ENCODE measurements at places on chromosomes 4 and X. TPM values are rescaled to one million over a fixed set of nuclear protein-coding genes. Genes with fewer than 3 reads are reported as not detected.

DNA sequence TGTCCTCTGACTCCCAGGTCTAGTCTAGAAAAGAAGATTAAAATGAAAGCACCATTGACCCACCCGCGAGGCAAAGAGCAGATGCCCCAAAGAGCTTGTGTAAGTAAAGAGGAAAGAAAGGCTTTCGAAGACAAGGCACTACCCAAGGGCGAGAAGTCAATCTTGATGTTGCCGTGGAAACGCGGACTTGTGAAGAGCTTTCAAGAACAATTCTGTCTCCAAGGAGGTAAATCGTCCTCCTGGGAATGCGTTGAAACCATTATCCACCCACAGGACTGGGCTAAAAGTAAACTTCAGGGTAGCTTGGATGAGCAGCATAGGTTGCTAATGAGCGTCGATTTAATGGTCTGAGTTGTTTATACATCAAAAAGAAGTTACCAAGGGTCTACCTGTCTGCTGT is 189.3 kb downstream of the DHRSX start:
- DNase-seq: no peak

GRCh38 chrX:53284684-53285447 is 3.5 kb upstream of the IQSEC2 start:
- DNase-seq: peak; percentile 78

DNA sequence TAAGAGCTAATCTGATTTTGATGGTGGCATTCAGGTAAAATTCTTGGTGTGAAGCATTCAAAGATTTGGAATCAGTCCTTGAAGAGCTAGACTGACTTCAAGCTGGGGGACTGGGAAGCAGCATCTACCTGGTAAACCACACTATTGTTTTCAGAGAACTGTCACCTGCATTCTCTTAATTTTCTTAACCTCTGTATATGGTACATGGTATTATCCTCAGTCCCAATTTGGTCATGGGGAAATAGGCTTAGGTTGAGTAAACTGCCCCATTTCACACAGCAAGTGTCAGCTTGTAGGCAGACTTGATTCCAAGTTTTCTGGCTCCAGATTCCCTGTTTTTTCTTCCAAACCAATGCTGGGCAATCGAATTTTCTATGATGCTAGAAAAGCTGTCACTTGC is 104.4 kb downstream of the CHRNA9 start:
- no peak for DNase-seq

DNA sequence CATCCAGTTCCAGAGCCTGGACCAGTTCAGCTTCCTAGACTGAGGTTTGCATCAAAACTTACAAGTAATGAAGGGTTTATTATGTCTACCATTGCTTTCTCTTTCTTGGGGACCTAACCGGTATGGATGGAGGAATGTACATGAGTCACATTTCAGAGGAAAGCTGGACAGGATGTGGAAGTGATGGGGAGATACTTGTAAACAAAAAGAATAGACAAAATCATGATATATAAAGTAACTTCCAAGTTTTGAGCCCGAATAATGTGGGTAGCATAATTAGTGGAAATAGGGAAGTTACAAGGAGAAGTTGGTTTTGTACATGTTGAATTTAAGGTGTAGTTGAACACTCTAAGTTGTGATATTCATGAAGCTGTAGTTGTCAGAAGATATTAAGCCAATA is 15.0 kb downstream of the FNIP2 start:
- no peak for DNase-seq

SPP1 gene
- total RNA-seq: 19.3 TPM

DNA sequence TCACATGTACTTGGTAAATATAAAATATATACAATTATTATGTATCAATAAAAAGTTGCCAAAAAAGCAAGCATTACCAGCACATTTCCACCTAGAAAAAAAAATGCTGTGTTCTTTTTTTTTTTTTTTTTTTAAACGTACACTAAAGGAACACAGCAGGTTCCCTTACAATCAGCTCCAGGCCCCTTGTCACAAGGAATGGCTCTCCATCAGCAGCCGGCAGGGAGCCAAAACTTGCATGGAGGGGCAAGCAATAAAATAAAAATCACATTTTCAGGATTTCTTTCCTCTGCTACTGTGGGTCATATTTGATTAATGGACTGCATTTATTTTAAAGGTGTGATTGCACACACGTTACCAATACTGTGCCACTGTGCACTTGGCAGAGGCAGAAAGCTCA is 460.3 kb downstream of the GPAT3 start:
- no peak for DNase-seq

GRCh38 chrX:46662188-46662958 is 88.8 kb downstream of the CHST7 start:
- no peak for DNase-seq

AMTN gene
- total RNA-seq: not detected

DNA sequence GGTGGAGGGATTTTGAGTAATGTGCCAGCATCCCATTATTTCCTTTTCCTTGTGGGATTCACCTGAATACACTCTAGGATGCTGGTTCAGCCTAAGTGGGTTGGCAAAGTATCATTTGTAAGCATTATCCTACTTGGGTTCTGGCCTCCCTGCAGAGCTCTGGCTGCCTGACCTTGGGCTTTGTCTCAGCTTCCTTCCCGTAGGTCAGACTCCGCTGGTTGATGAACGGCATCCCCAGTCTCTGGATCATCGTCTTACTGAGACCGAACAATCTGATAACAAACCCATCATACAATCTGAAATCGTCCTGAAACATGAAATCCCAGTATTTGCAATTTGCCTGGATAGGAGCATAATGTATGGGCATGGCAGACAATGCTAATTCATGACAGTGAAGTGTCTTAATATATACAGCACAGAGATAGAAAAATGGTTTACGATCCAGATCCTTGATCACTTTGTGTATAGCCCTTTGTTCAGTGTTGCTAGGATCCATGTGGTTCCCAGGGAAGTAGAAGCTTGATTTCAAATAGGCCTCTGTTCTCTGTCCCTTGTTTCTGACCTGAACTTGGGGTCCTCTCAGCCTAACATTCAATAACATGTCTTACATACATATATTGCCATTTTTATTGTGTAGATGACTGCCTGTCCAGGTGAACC is 5.5 kb downstream of the MID2 start:
- DNase-seq: no peak

DNA sequence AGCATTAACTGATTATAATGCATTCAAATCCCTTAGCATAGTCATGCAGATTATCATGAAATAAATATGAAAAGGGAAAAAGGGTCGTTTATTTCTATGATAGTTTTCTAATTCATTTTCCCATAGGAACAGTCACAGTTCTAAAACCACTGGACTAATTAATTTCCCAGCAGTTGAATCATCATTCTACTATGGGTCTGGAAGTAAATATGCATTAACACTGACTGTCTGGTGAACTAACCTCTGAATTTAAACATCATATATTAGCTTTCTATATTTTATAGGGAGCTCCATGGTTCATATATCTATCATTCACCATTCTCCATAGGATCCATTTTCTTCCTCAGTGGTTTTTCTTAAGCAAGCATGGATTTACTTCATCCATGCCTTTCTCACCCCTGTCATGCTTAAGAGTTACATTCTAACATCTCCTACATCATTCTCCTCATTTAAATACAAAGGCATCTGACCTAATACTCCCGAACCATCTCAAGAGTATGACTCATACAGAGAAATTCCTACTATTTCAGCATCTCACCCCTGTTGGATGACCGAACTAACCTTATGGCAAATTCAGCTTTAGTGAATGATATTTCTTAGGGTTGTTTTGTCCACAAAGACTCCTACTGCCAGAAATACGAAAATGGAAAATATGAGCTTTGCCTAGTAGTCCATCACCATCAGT is 198.7 kb upstream of the ADAMTS3 start:
- DNase-seq: no peak

REELD1 gene
- not detected for total RNA-seq

MTMR8 gene
- 8.0 TPM for total RNA-seq

DNA sequence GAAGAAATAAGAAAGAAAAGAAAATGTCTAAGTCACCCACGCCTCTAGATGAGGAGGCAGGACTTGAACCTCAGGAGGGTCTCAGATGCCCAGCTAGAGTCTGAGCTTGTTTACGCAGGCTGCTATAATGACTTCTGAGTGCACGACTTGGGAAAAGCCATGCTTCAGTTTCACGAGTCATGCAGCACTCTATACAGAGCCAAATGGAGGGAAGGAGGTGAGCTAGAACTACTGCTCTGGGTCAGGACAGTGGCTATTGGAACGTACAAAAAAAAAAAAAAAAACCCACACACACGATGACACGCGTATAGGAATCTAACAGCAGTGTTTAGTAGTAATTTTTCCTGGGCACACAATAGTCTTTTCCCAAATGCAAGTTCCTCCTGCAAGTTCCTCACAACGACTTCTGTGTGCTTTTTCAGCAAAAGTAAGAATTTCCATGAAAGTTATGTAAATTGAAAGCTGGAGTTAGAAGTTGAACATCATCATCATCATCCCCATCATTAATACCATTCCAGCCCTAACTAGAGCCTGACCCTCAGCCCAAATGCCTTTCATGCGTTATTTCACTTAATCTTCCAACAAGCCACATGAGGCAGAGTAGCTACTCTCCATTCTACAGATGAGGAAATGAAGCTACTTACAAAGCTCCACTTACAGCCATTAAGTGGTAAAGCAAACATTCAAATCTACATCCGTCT is 36.6 kb downstream of the IRF2 start:
- no peak for DNase-seq

CNKSR2 gene
- total RNA-seq: not detected

- no peak for DNase-seq
Observed at GRCh38 chr4:105808750-105809041, 86.6 kb upstream of the NPNT start.

IL9R gene
- 1.3 TPM for total RNA-seq

HSD17B10 gene
- 41.4 TPM for total RNA-seq

MAGEA10 gene
- not detected for total RNA-seq

- no peak for DNase-seq
Observed at GRCh38 chr4:181503687-181504390, 739.4 kb upstream of the TENM3 start.

- no peak for DNase-seq
Observed at GRCh38 chr4:7135389-7135746, 57.0 kb upstream of the SORCS2 start.

PCYT1B gene
- total RNA-seq: not detected

- no peak for DNase-seq
Observed at GRCh38 chr4:151887031-151887815, 126.4 kb upstream of the GATB start.

DNA sequence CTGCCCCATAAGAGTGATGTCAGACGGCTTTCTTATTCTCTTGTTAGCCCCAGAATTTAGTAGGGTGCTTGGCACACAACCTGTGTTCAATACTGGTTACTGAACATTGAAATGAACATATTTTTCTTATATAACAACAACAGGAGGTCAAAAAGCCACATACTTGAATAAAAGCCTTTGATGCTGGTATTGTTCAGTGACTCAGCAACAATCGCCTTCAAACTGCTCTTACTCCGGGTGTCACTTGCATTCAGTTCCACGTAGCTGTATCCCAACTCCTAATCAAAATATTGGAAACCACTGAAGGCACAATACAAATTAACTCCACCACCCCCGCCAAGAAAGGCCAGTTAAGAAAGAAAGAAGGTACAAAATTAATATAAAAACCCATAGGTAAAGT is 61.5 kb downstream of the RFC1 start:
- DNase-seq: no peak

DNA sequence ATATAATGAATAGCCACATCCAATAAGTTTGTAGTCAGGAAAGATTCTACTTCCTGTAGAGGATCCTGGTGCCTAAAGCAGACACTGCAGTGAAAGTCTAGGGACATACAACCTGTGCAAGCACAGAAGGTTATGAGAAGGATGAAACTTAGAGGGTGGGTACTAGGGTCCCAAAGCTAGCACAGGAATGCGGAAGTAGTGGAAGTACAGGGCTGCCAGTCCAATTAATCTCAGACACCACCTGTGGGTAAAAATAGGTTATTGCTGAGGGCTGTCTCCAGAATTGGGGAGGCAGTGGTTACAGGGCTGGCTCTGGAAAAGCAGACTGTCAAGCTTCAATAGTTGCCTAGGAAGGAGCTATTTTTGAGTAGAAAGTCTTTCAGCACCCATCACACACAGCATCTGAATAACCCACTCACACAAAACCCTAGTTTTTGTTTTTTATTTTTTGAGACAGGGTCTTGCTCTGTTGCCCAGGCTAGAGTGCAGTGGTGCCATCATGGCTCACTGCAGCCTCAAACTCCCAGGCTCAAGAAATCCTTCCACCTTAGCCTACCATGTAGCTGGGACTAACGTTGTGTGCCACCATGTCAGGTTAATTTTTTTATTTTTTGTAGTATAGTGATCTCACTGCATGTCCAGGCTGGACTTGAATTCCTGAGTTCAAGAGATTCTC is 50.8 kb upstream of the ELF2 start:
- DNase-seq: no peak

- no peak for DNase-seq
Observed at GRCh38 chrX:149497626-149498025, 7.5 kb downstream of the IDS start.

DNA sequence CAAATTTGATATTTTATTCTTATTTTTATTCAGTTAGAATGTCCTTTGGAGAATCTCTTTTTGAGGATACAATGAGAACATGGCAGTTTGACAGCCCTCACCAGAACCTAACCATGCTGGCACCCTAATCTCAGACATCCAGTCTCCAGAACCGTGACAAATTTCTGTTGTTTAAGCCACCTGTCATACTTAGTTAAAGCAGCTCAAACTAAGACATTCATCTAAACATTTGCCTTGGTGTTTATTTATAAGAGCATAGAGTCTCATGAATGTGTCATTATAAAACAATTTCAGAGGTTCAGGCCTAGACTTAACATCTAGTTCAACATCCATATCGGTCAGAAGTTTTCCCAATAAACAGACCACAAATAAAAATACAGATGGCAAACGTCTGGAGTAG is 125.1 kb upstream of the FUNDC1 start:
- DNase-seq: no peak

GRCh38 chrX:41258226-41258625 is 75.7 kb upstream of the DDX3X start:
- no peak for DNase-seq

DNA sequence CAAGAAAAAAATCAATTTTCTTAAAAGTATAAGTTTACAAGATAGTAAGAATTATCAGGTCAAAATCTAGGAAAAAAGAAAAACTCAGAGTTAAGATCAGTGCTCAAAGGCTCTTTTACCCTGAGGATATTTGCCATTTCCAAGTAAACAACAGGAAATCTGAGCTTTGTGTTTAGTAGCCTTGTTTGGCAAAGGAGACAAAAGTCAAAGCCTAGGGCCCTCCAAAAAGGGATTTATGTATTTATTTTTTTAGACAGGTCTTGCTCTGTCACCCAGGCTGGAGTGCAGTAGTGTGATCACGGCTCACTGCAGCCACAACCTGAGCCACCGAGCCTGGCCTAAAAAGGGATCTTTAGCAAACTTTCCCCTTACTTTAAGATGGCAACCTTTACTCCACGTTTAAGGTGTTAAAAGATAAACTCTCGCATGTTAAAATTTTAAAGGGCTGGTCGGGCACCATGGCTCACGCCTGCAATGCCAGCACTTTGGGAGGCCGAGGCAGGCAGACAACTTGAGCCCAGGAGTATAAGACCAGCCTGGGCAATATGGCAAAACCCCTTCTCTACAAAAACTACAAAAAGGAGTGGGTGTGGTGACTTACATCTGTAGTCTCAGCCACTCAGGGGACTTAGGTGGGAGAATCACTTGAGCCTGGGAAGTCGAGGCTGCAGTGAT is 21.3 kb upstream of the OPHN1 start:
- no peak for DNase-seq

Measured in Peyer's patch (tissue), 4 donors.